ENCODE measurements at places on chromosomes 16 and 17.

- no peak for DNase-seq
These were observed 28.0 kb downstream of the ZCCHC14 start for GRCh38 chr16:87464691-87465300.

GRCh38 chr17:77068915-77069314 lies 71.9 kb upstream of the SEC14L1 start:
- no peak for DNase-seq

DNA sequence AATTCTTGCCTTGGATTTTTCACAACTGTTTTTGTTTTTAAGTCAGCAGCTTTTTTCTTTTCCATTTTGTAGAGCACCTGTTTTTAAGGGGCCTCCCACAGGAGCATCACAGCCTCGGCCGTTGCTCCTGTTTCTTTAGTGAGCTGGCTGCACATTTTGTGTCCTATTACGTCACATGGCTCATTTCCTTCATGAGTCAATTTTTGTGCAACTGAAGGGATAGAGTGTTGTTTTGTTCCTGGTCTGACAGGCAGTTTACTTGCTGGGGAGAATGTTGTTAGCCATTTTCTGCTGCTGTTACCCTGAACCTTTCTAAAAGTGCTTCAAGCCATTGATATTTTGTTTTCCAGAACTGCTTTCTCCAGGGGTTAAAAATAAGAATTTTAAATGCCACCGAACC lies 45.0 kb upstream of the CRISPLD2 start:
- no peak for DNase-seq

DNA sequence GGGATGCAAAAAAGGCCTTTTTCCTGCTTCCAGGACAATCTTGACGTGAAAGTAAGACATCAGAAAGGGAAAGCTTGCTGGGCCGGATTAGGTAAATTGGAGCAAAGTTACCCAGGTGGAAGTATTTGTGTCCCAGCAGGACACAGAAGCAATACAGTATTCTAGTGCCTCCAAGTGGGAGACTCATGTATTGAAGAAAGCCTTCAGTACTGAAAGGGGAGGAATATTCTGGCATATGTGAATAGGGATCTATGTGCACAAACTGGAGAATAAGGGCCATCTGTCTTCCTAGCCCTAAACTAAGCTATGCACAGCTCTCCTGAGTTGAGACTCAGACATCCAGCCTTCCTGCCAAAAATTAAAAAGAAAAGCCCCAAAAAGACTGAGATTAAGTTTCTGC lies 327.3 kb upstream of the CDH8 start:
- DNase-seq: no peak

- DNase-seq: no peak
These were observed 32.4 kb downstream of the VWA3A start for GRCh38 chr16:22124583-22125284.

DNA sequence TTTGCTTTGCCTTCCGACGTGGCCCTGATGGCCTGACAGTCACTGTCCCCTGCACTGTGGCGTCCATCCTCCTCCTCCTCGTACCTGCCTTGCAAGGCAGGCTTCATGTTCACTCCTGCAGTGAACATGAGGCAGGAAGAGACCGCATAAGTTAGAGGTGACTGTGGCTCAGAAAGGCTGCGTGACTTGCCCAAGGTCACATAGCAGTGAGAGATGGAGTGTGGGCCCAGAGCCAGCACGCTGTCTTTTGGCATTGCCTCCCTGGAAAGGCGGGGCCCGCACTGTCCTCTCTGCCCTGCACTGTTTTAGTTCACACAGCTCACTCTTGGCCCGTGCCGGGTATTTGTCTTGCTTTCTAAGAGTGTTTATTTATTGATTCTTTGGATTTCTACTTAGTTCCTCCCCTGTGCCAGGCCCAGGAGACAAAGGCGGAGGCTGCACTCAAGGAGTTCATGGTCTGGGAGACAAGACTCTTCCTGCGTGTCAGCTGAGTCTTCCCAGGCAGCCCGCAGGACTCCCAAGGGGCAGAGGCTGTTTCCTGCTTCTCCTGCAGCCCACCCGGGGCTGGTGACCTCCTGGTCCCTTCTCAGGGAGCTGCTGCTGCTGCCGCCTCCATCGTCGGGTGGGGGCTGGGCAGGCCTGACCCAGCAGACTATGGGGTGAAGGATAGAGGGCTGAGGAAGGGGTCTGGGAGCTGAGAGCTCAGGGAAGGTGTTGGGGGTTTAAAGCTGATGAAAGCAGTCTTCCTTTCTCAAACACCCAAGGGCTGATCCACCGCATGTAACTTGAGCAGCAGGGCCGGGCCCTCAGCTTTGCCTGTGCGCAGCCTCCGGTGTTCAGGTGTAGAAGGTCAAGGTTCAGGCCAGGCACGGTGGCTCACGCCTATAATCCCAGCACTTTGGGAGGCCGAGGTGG lies 12.7 kb downstream of the CYGB start:
- DNase-seq: no peak

- DNase-seq: no peak
These were observed 82.8 kb upstream of the GNG13 start for GRCh38 chr16:883340-883739.

- DNase-seq: no peak
These were observed 29.7 kb upstream of the MRPS23 start for GRCh38 chr17:57879437-57880085.

- DNase-seq: no peak
These were observed 166.2 kb upstream of the KCNJ16 start for GRCh38 chr17:69908626-69909368.

DNA sequence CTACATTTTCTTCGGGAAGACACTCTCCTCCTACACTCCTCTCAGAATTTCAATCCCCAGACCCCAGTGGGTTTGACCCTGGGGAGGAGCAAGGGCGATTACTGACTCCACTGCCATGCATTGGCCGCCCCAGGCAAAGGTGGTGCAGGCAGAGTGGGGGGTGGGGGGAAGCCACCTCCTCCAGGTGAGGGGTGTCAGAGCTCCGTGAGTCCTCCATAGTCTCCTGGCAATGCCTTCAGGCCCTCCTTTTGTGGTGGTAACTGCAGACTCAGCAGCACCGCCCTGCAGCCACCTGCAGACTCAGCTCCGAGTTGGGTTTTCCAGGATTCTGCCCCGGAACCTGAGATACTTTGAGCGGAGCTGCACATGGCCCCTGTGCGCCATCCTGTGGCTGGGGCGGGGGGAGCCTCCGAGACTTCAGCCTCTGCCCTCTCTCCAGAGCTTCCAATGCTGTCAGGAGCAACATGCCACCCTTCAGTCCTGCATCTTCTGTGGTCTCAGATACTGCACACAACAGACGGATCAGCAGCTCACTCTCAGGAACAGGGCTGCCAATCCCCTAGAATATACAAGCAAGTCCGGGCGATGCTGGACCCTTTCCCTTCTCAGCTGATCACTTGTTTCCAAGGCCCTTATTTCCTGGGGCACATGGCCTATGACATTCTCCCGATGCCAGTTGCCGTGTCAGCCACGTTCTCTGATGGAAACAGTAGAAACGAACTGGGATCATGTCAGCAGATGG lies 2.4 kb upstream of the SLC47A2 start:
- DNase-seq: no peak

DNA sequence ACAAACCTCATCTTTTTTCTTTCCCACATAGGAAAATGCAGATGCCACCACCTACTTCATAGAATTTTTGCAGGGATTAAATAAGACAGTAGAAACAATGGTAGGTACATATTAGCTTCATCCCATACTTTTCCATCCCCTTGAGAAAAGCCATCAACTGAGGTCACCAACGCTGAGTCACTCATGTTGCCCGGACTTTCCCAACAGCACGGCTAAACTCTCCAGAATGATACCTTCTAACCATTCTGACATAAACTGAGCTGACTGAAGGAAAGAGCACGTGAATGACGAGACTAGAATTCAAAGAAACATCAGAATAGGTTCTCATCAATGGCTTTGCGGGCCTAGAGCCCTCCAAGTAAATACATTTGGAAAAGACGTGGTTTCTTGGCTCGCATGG lies 146.0 kb upstream of the RCVRN start:
- no peak for DNase-seq

- DNase-seq: no peak
These were observed 17.3 kb downstream of the CA5A start for GRCh38 chr16:87918866-87919680.

GRCh38 chr16:81286190-81286589 lies 28.6 kb upstream of the GAN start:
- no peak for DNase-seq

DNA sequence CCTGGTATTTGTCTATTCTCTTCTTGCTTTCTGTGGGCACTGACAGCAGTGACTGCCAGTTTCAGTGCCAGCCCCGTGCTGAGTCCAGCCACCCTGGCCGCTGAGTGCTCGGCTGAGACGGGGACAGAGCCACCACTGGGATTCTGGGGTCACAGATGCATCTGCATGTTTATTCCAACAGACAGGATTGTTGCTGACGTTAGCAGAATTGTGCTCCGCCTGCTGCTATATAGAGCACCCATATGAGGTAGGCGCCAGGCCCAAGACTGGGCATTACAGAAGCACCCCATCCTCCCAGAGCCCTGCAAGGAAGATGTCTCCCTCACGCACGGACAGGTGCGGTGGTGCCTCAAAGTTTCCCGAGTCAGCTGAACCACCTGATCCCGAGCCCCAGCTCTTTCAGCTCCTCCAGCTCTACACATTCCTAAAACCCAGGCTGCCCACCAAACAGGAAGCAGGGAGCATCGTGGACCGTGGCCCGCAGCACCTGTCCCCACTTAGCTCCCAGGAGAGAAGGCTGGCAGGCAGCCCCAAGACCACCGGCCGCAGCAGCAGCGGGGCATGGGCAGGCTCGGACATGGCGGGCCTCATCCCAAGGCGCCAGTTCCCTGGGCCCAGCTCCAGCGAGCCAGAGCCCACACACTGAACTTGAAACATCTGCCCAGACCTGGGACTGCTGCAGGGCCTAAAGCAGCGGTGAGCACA lies 44.9 kb upstream of the RASD1 start:
- no peak for DNase-seq

- no peak for DNase-seq
These were observed 13.6 kb downstream of the CDH16 start for GRCh38 chr16:66904846-66905632.

DNA sequence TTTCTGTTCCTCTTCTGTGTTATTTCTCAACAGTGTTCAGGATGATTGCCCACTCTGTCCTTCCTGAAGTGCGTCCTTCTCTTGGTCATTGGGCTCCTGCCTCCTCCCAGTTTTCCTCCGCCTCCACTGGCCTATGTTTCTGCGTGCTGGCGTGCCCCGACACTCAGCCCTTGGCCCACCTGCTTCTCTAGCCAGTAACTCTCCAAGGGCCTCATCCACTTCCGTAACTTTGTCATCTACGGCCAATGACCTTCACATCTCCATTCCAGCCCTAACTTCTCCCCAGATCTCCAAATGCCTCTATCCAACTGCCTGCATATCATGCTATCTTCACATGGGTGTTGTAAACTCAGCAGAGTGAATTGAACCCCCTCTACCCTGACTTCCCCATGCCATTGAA lies 39.6 kb upstream of the RPL38 start:
- no peak for DNase-seq

DNA sequence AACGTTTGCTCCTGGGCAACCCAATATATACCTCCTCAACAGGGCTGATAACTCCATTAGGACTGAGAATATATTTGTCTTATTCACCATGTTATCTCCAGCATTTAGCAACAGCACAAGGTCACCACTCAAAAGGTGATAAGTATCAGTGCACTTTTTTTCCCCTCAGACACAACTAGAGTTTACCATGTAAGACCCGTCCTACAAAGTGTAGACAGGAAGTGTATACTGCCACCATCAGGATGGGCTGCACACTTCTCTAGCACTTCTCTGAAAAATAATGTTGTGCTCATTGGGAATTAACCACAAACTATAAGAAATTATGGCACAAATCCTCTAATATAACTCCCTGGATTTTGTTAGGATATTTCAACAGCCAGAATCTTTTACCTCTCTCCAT lies 5.7 kb upstream of the VAT1L start:
- no peak for DNase-seq

- no peak for DNase-seq
These were observed 51.4 kb downstream of the CACNG1 start for GRCh38 chr17:67095803-67096202.

- no peak for DNase-seq
These were observed 86.7 kb downstream of the RMI2 start for GRCh38 chr16:11431915-11432465.

DNA sequence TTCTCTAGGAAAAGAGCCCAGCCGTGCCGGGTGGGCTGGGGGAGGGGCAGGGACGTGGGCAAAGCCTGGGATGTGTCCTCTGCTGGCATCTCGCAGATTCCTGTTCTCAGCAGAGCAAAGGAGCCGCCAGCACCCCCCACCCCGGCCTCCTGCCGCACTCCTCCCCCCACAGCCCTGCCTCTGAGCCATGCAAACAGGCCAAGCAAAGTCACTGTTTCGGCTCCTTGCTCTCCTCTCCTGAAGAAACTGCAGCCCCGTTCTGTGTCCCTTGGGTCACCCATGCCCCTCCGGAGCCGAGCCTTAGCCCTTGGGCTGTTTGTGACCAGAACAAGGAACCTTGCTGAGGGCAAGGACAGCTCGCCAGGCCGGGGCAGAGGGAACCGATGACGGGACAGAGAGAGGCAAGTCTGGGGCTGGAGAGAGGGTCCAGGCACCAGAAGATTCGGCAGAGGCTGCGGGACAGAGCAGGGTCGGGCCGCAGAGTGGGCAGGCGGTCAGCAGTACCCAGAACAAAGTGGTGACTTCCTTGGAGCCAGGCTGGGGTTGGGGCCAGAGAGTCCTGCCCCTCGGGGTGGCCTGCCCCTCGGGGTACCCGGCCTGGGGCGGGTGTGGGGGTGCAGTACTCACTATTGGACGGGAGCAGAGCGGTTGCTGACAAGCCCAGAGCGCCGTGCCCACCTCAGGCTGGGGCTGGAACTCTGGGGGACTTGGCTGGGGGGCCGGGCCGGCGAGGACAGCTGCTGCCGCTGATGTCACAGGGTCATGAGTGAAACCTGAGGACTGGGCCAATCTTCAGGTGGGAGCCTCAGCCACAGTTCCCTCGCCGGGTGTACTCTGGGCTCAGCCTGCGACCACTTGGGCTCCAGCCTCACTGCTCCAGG lies 9.2 kb upstream of the PRR29 start:
- DNase-seq: no peak

- no peak for DNase-seq
These were observed 8.4 kb downstream of the FBXO47 start for GRCh38 chr17:38958756-38959155.

DNA sequence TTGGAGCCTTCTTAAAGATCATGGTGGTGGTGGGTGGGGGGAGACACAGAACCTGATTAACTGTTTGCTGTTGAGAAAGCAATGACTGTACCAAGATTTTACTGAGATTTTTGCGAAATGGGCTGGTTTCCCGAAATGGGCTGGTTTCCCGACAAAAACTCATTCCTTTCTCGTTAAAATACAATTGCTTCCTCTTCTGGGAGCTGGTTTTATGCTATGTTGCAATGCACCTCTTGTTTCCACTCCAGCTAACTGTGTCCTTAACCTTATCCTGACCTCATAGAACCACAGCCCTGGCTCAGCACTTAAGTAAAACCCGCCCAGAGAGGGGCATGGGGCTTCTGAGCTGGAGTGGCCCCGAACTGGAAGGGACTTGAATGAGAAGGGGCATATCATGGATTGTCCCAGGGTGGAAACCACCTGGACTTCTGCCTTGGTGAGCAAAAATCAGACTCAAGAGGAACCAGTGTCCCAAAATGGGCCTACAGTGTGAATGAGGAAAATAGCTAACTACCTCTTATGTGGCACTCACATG lies 20.9 kb downstream of the FAM20A start:
- no peak for DNase-seq

All from DMS79 (cell line).